ENCODE measurements at places on chromosomes 2 and 18.

DNA sequence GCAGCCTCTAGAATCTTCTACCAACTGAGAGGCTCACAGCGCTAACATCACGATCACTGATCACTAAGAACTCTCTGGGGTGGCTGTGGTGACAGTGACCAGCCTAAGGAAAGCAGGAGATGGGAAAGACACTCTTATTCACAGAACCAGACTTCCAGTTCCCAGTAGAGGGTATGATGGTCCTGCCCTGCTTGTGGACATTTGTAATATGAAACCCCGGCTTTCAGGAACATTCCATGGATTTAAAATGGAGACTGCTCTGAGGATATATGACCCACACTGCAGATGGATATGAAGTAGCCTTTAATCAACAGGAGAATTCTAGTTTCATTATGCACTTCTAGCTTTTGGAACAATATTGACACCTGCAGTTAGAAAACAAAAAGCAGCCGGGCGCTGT, 131.8 kb downstream of the AFF3 start:
- DNase-seq = no peak

GRCh38 chr2:240620149-240620731, 5.0 kb upstream of the GPR35 start:
- DNase-seq = peak; percentile 5

GRCh38 chr2:8498994-8499393, 182.9 kb upstream of the ID2 start:
- no peak for DNase-seq

DNA sequence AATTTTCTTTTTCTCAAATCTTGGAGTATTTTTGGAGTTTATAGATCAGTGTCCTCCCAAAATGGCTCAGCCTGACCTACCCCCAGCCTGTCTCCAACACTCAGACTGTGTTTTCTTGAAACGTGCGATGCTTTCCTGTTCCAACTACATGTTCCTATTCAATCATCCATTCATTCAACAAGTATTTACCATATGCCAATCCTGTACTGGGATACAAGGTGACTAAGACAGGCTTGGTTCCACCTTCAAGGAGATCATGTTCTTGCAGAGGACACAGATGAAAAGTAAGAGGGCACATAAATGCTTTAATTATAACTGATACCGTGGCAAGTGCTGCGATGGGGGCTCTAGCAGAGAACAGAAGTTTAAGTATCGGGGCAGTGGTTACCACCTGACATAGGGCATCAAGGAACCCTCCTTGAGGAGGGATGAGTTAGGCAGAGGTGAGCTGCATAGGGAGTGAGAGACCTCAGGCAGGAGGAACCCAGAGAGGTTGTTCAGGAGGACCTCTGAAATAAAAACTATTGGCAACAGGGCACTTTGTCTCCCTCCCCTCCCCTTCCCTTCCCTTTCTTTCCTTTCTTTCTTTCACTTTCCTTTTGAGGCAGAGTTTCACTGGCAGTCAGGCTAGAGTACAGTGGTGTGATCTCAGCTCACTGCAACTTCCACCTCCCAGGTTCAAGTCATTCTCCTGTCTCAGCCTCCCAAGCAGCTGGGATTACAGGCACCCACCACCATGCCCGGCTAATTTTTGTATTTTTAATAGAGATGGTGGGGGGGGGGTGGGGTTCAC, 469.0 kb downstream of the EPHA4 start:
- DNase-seq = no peak

GRCh38 chr2:129800686-129801085, 178.8 kb upstream of the RAB6C start:
- DNase-seq = no peak

- no peak for DNase-seq
Measured at GRCh38 chr18:46736135-46736534, 20.7 kb downstream of the ST8SIA5 start.

DNA sequence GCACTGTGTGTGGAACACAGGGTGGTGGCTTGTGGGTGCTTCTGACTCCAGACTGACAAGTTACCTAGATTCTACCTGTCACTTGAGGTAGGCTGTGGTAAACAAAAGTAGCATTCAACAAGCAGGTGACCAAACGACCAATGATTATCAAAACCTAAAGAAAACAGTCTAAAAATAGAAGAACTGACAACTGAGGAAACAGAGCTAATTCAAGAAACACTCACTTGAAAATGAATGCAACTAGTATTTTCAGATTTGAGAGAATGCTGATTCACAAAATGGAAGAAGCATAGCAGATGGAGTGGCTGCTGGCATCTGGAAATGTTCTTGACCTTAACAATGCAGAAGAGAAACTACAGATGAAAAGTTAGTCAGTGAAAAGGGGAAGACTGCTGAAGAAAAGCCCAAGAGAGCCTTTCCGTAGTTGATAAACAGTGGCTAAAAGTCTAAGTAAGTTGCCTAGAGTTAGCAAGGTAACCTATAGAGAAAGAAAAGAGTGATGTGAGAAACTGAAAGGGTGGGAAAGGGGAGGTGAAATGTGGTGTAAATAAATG, 170.4 kb downstream of the NCK2 start:
- DNase-seq = no peak

DNA sequence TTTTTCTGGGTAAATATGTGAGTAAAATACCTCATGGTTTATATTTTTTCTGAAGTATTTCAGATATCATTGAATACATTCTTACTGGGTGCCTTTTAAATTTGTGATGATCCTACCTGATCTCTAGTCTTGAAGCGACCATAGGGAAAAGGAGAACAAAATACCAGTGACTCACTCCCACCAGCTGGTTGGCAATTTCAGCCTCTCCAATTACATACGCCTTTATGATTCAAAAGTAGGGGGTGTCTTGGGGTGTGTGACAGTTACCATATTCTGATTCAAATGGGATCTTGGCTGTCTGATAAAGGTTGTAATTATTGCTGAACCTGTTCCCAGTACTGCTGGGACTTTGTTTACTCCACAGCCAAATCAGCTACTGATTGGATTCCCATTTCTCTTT, 175.9 kb upstream of the NXPH2 start:
- no peak for DNase-seq

DNA sequence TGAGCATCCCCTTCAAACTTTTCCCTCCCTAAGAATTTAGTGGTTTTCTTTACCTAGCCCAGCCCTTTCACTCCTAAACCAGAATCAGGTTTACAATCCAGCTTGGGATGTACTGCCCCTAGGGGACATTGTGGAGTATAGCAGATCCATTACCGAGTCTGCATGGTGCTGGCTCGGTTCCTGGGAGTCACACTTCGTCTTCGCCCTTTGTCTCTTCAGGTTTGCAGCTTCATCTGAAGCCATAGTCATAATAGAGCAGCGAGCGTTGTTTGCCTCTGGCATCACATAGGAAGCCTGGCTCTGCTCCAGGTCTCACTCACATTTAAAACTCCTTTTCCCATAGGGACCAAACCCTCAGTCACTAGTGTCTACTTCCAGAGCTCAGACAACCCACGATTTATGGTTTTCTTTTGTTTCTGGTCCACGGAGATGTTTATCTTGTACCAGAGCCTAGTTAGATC, 16.8 kb upstream of the LYPD6 start:
- peak; percentile 43 for DNase-seq

DNA sequence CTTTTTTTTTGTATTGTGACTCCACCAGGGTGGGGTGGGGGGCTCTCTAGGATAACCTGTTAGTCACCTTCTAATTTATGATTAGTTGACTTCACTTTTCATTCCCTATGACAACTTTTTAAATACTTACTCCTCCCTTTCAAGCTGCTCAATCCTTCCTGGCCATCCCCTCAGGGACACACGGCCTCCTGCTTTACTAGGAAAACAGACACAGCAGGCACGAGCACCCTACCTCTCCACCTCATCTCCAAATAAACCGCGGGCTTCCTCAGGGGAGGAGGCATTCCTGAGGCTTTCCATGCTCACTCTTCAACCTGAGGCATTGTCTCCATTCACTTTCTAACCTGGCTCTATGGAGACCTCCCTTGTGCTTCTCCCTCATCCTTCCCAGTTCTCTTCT, 33.0 kb downstream of the B4GALT6 start:
- DNase-seq = no peak

DNA sequence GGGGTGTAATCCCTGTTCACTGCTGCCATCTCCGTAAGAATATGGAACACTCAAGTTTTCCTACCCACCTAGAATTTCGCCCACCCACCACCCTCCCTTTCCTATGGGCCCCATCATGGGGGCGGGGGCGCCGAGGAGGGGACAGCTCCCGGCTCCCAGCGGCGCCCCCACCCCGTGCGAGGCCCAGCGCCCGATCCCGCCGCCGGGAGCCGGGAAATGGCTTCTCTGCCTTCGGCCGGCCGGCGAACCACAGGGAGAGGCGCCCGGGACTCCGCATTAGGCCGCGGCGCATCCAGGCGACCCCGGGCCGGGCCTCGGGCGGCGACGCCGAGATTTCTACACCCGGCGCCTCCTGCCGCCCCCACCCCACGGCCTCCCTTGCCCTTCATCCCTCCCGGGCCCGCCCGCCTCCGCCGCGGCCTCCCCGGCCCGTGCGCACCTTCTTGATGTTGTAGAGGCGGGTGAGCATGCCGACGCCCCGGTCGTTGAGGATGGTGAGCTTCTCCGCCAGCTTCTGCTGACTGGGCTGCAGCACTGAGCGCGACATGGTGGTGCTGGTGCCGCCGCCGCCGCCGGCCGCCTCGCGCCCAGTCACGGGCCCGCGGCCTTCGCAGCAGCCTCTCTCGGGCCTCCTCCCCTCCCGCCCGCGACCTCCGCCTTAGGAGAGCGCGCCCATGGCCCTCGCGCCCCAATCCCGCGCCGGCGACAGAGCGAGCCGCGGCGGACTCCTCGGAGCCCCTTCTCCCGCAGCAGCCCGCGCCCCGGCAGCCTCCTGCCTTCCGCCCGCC, 510 bp downstream of the NCKAP1 start:
- peak; percentile 29 for DNase-seq

GRCh38 chr2:242065426-242065825, 195.9 kb downstream of the RTP5 start:
- DNase-seq = no peak

DNA sequence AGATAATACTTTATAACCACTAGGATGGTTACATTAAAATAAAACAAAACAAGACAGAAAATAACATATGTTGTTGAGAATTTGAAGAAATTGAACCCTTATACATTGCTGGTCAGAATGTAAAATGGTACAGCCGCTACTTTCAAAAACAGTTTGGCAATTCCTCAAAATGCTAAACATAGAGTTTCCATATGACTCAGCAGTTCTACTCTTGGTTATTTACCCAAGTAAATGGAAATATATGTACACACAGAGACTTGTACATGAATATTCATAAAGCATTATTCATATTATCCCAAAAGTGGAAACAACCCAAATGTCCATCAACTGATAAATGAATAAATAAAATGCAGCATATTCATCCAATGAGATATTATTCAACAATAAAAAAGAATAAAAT, 92.5 kb upstream of the LRATD1 start:
- no peak for DNase-seq
